ENCODE measurements at places on chromosomes 4 and X.

DNA sequence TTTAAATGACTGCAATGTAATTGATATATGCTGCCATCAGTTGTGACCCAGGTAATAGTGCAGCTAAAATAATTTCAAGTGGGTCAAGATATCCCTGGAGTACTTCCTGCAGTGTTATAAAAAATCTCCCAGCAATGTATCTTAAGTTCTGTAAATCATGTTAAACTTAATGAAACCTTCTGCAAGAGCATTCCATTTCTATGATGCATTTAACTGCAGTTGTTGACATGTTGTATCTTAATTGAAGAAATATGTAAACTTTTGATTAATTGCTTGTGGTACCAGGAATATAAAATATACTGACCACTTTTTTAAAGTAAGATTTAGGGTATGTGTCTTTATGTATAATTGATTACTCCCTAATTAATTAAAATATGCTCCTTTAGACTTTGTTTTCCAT is 213.6 kb downstream of the AFF2 start:
- no peak for DNase-seq

DNA sequence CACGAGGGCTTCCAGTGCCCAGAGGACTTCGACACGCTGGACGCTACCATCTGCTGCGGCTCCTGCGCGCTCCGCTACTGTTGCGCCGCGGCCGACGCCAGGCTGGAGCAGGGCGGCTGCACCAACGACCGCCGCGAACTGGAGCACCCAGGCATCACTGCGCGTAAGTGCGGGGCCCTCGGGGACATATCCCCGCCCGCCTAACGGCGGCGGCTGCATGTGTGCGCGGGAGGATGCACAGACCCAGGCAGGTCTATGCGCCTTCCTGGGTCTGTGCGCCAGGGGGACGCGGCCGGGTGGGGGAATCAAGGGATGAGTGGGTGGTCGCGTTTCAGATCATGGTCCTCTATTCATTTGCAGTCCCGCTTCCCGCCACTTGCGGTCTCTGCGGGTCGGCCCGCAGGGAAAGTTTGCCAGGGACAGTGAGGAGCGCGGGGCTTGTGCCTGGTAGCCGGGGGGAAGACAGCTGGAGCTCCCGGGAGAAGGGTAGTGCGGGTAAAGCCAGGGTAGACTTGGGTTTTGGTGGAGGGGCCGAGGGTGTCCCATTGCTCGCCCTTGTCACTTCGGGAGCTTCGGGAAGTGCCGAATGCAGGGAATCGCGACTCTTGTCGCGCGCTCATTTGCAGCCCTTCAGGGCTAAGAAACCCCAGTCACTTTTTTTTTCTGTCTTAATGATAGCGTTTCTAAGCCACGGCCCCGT is 1.0 kb downstream of the SHISA3 start:
- no peak for DNase-seq

DNA sequence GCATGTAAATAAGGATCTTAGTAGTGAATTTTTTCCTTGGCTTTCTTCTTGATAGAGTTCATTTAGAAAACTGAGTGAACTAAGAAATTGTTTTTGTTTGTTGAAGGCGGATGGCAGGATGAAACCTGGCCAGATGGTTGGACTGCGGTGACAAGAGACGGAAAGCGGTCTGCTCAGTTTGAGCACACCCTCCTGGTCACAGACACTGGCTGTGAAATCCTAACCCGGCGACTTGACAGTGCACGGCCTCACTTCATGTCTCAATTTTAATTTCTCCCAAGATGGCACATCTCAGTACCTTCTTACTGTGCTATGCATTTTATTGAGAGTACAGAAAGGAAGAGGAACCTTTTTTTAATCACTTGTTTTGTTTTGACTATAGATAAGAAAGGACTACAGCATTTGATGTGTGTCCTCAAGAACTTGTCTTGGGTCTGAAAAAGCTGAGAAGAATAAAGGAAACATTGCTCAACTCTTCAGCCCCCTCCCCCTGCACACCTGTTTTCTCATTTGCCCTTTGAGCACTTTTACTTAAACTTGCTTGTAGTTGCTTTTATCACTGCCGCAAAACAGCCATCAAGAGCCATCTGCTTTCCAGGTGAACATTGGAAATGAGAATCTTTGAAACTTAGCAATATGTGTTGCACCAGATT is 27.4 kb downstream of the ADH5 start:
- DNase-seq: no peak

- DNase-seq: no peak
These were observed 62.8 kb upstream of the GRIA3 start for GRCh38 chrX:123121241-123121640.

DNA sequence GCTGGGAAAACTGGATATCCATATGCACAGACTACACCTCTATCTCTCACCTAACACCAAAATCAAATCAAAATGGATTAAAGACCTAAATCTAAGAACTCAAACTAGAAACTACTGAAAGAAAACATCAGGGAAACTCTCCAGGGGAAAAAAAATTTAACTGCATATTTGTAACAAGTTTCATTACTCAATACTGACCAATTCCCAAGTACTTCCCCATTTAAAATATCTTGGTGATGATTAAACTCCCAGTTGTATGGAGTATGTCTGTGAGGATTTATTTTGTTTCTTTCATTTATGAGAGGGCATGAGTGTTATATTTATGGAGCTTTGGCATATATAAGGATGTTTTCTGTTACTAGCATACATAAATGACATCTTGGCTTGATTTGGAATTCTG is 112.3 kb upstream of the IL15 start:
- DNase-seq: no peak

DNA sequence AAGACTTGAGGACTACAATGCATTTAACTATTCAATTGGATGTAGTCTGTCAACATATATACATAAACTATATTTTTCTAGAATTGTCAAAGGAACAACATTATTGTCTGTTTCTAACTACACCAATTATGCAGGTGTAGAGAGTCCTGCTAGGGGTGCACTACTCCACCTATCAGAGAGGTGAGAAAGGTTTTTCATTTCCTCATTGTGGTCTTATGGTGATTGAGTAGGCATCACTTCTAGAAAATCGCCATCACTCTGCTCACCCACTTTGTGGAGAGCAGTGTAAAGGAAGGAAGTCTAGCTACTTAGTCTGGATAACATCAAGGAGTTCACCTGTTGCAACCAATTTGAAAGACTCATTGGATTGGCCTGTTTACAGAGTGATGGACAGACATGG is 4.4 kb upstream of the ADH1C start:
- no peak for DNase-seq

DNA sequence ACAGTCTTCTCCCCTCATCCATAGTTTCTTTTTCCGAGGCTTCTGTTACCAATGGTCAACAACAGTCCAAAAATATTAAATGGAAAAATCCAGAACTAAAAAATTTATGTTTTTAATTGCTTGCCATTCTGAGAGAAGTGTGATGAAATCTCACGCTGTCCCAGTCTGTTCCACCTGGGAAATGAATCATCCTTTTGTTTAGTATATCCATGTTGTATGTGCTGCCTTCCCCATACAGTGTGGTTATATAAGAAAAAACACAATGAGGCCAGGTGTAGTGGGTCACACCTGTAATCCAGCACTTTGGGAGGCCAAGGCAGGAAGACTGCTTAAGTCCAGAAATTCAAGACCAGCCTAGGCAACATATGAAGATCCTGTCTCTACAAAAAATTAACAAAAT is 161.6 kb downstream of the CHIC2 start:
- no peak for DNase-seq

DNA sequence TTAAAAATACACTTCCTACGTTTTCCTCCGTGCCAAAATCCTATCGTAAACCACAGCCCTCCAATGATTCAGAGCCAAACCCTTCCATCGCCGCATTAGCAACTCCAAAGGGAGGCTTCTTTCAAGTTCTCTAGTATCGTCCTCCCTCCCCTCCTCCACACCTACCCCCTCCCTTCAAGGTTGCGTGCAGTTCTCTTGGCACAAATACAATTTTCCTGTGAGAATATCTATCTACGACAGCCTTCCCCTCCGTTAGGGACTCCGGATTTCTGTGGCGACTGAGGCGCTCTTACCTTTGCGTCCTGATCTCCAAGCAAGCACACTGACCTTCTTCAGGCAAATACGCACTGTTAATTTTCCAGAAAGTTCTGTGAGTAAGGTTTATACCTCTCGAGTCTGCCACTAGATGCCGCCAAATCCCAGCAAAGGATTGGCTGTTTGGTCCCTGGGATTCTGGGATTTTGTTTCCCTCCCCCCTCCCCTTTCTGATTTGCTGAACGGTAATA is 1.2 kb upstream of the MORF4L2 start:
- peak; percentile 14 for DNase-seq

GRCh38 chr4:1510931-1511330 is 104.7 kb upstream of the NKX1-1 start:
- no peak for DNase-seq

- DNase-seq: no peak
These were observed 77.5 kb downstream of the MSN start for GRCh38 chrX:65744965-65745364.

GRCh38 chr4:147318586-147318985 is 162.3 kb upstream of the EDNRA start:
- DNase-seq: no peak

DNA sequence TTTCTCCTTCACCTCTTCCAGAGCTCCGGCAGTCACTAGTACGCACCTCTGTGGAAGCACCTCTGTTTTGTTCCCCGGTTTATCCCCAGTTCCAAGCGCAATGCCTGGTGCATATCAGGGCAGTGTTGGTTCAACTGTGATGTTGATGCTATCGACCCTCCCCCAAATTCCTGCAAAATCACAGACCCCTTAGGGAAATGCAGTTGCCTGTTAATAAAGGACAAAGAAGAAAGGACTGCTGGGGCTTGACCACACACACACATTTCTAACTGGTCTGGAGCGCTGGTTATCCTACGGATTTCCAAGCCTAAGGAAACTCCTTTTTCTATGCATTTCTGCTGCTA is 530 bp upstream of the NMU start:
- DNase-seq: no peak

DNA sequence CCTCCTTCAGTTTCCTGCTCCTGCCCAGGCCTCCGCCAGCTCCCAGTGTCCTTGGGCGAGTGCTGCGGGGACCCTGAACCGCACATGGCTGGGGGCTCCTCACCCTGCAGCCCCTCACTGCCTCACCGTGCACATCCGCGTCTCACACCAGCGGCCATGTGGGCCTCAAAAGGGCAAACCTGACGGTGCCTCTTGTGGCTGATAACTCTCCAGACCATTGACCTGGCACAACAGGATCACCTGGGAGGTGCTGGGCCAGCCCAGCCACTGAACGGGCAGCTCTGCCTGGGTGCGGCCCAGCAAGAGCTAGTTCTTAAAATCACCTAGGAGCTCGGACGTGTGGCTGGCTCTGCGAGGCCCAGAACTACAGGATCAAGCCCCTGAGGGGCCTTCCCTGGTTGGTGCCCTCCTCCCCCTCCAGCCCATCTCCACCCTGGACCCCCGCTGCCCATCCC is 4.1 kb upstream of the S100P start:
- no peak for DNase-seq

DNA sequence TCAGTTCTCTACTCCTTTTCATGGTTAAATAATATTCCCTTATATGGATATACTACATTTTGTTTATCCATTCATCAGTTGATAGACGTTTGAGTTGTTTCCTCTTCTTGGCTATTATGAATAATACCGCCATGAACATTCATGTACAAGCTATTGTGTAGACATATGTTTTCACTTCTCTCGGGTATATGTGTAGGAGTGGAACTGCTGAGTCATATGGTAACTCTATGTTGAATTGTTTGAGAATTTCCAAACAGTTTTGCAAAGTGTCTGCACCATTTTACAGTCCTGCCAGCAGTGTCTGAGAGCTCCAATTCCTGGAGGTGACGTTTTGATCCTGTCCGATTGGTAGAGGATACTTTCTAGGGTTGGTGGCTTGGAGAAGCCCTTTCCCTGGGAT is 23.6 kb downstream of the PLAC1 start:
- no peak for DNase-seq

DNA sequence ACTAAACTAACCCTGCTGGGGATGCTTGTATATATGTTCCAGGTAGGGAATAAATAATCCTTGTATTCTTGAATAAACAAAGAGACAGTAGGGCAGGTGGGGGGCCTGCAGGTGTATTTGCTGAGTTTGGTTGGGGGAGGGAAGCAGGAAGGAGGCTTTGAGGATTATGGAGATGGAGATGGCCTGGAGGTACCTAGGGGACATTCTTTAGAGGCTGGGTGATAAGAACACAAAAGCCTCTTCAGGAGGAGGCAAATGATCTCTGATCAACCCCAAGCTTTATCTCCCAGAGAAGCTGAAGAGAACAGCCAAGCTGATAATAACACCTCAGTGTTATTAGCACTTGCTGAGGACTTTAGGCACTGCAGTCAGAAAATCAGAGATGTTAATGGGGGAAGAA is 187.7 kb downstream of the MGST2 start:
- DNase-seq: no peak

- no peak for DNase-seq
These were observed 2144.6 kb upstream of the TENM3 start for GRCh38 chr4:180098586-180098985.

DNA sequence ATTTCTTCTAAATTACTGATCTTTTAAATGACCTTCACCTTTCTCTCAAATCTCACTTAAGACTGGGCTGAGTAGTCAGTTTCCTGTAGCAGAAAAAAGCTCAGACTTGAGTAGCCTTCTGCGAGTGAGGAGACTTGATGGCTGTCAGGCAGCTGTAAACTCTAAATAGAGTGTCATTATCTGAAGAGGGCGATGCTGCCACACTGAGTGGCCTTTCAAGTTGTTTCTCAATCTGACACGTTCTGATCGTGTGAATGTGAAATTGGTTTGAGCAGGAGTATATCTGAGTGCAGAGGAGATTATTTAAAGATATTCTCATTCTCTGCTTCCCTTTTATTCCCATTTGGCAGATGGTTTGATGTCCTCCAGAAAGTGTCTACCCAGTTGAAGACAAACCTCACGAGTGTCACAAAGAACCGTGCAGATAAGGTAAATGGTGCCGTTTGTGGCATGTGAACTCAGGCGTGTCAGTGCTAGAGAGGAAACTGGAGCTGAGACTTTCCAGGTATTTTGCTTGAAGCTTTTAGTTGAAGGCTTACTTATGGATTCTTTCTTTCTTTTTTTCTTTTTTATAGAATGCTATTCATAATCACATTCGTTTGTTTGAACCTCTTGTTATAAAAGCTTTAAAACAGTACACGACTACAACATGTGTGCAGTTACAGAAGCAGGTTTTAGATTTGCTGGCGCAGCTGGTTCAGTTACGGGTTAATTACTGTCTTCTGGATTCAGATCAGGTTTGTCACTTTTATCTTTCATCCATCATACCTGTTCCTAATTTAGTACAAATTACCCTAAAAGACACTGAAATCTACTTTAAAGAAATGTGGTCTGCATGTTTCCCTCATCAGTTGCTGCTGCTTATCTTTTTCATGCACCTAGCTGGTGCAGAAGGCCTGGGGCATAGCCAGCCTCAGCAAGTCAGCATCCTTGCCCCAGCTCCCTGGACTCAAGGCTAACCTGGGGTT is 74.3 kb upstream of the MSANTD1 start:
- DNase-seq: no peak

GRCh38 chrX:43005561-43005960 is 227.6 kb upstream of the PPP1R2C start:
- no peak for DNase-seq

- DNase-seq: no peak
These were observed 23.3 kb downstream of the SHROOM3 start for GRCh38 chr4:76458297-76458696.

GRCh38 chrX:130550351-130550750 is 148.6 kb downstream of the RBMX2 start:
- DNase-seq: no peak

Measured in stimulated activated CD4-positive, alpha-beta T cell treated with anti-CD3 and anti-CD28 coated beads, TNF-alpha, amount 100 ng/mL, for 24 hours (primary cell).